ENCODE measurements at places on chromosomes 11 and 22. TPM values are rescaled to one million over a fixed set of nuclear protein-coding genes. Genes with fewer than 3 reads are reported as not detected.

DNA sequence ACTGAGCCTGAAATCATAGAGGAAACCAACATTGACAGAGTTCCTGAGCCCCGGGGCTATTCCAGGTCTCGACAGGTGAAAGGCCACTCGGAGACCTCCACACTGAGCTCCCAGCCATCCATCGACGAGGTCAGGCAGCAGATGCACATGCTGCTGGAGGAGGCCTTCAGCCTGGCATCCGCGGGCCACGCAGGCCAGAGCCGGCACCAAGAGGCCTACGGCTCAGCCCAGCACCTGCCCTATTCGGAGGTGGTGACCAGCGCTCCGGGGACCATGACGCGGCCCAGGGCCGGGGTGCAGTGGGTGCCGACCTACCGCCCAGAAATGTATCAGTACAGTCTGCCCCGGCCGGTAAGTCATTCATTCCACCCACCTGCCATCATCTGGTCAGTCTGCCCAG, 54.9 kb downstream of the C11orf91 start:
- no peak overlapping the region for H3K27ac ChIP-seq
- H3K36me3 ChIP-seq = no peaks in the 10 kb centered on the region
- no peak for DNase-seq
- H3K4me3 ChIP-seq = no peak overlapping the region
- H3K27me3 ChIP-seq = peaks cover 10% of the 10 kb centered on the region
- H3K4me1 ChIP-seq = no peaks in the 10 kb centered on the region

Gene OR10D3
- not detected for total RNA-seq

DNA sequence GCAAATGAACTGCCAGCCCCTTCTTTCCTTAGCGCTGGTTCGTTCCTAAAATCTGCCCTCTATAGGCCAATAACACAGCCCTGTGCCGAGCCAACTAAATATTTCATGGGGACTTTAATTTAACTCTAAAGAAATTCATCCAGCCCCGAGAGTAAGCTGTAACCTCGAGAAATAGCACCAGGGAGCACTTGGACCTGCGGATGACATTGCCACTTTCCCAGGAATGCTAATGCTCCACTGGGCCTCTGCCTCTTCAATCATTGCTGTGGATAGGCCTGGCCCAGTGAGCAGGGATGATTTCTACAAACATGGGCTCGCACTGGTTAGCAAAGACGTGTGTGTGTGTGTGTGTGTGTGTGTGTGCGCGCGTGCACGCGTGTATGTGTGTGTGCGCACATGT, 95.3 kb upstream of the TBCEL start:
- H3K4me3 ChIP-seq = no peak overlapping the region
- no peaks in the 10 kb centered on the region for H3K4me1 ChIP-seq
- DNase-seq = no peak
- H3K27ac ChIP-seq = no peak overlapping the region
- peaks cover 7% of the 10 kb centered on the region for H3K27me3 ChIP-seq
- no peaks in the 10 kb centered on the region for H3K36me3 ChIP-seq

Gene TRPM5
- not detected for total RNA-seq

Gene TCF20
- total RNA-seq = 31.6 TPM
